ENCODE measurements at places on chromosomes 2 and 18.

GRCh38 chr2:165544897-165545296 lies 75.4 kb downstream of the CSRNP3 start:
- no peak for DNase-seq

GRCh38 chr2:67446491-67446911 lies 49.4 kb downstream of the ETAA1 start:
- no peak for DNase-seq

- DNase-seq = no peak
Measured at GRCh38 chr18:32607816-32608215, 137.1 kb upstream of the GAREM1 start.

DNA sequence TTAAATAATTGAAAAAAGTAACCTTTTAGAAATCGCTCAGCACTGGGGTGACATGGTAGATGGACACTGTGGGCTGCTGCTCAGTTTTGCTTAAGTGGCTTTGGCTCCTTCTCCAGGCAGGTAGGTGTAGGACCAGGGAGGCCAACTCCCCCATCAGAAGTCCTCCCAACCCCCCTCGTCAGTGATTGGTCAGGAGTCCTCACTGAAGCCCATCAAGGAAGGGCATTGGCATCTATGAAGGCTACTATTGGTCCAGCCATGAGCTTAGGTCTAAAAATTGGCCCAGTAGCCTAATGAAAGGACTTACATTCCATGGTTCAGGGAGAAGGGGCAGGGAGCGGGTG lies 34.7 kb downstream of the ST3GAL5 start:
- DNase-seq = no peak

- no peak for DNase-seq
Measured at GRCh38 chr2:85505551-85506238, 33.3 kb upstream of the MAT2A start.

GRCh38 chr2:47288864-47289263 lies 114.1 kb upstream of the MSH2 start:
- no peak for DNase-seq

GRCh38 chr18:50395093-50395492 lies 20.2 kb downstream of the SKA1 start:
- no peak for DNase-seq

- DNase-seq = no peak
Measured at GRCh38 chr2:188439986-188440385, 148.3 kb downstream of the GULP1 start.

GRCh38 chr18:47050468-47050867 lies 15.0 kb upstream of the ELOA2 start:
- no peak for DNase-seq

GRCh38 chr2:239561446-239562001 lies 160.7 kb upstream of the HDAC4 start:
- DNase-seq = no peak

DNA sequence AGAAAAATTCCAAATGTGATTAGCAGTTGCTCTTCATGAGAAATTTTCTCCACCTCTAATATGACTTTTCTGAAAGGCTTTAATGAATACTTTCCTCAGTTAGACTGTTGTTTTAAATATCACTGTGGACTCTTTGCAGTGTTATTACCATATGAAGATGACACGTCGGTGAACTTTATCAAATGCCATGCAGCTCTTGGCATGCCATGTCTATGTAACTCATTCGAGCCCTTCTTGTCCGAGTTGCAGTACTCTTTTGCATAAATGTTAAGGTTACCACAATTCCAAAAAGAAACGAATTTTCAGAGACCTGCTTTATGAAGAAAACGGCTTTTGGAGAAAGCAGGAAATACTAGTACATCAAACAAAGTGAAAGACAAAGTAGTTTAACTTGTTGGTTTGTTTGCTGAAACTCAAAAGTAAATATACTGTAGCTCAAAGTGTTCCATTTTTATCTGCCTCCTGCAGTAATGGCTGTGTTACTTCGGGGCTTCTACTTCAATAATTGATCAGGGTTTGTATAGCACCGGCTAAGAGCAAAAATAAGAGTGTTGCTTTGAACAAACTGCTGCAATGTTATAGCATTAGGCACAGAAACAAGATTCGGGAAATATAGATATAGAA lies 204.1 kb downstream of the ARHGAP15 start:
- no peak for DNase-seq

- no peak for DNase-seq
Measured at GRCh38 chr2:45284621-45284995, 275.4 kb upstream of the SIX2 start.

DNA sequence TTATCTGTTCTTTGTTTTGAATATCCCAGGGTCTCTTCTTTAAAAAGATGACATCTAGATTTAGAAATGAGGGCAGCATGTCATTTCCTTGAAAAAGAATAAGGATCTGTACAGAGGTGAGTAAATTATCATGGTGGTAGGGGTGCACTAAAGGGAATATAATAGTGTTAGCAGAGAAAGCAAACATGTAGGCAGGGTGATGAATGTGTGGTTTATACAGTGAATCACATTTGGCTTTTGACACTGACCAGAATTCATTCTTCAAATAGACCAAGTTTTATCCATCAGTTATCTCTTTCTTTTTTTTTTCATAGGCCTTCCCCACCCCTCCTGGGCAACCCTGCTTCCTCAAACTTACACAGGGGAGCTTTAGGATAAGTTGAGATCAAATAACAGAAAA lies 184.5 kb upstream of the LRP1B start:
- DNase-seq = no peak

GRCh38 chr2:240646900-240647502 lies 21.7 kb downstream of the GPR35 start:
- DNase-seq = no peak

GRCh38 chr2:34188464-34189303 lies 589.6 kb upstream of the FAM98A start:
- no peak for DNase-seq

DNA sequence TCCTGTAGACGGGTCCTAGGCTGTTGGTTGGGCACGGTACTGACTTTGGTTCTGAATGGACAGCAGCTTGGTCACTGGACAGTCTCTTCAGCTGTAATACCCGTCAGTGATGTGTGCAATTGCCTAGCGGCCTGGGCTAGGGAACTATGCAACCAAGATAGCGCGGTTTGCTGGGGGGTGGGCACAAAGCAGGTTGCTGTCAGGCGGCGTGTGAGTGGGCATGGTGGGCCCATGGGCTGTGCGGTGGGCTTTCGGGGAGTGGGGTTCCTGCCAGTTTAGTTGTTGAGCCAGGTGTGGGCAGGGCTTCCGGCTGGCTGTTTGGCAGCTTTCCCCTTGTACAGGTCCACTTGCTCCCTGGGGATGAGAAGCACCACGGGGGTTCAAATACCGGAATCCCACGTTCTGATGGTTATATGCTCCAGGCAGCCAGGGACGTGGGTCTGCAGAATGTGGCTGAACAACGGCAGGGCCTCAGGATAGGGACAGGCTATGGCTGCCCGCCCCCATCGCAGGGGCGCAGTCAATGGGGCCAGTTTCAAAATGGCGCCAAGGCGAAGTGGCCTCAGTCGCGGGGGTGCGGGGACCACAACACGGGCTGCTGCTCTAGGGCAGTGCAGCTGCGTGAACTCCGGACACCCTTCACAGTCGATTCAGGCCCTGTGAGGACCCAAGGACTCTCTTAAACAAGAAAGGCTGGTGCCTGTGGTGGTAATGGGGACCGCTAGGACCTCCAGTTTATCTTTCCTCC lies 407.5 kb upstream of the FIGN start:
- DNase-seq = no peak

DNA sequence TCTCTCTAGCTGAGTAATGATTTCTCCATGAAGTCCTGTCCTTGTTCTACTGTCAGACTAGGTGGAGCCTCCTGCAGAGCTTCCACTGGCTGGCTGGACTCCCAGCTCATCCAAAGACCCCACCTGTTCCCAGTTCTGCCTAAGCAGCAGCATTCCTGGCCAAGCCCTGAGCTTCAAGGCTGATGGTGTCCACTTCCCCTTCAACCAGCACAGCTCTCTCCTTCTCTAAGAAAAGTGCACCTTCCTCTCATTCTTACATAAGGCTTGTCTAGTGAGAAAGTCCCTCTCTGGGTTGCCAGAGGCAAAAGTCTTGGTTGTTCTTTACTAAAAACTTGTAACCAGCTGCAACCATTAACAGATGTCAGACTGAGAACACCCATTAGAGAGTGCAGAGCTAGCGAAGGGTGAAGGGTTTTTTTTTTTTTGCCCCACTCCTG lies 58.9 kb downstream of the CXCR4 start:
- no peak for DNase-seq

- DNase-seq = no peak
Measured at GRCh38 chr2:101545950-101546349, 71.0 kb upstream of the RFX8 start.

DNA sequence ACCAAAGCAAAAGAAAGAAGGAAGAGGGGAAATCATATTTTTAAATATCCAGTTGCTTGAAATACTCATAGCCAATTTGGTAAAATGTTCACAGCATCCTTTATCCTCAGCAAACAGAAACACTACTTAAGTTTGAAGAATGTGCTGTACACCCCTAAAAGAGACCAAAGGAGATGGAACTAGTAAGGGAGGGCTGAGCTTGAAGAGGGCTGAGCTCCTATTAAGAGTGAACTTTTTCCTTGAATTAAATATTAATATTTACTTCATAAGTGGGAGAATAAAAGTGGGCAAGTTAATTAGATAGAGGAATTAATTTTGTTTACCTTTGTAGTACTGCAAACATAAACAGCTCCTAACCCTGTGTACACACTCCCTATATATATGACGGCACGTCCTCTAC lies 7.0 kb downstream of the EVX2 start:
- DNase-seq = no peak

- DNase-seq = no peak
Measured at GRCh38 chr2:239295377-239296019, 105.3 kb downstream of the HDAC4 start.

DNA sequence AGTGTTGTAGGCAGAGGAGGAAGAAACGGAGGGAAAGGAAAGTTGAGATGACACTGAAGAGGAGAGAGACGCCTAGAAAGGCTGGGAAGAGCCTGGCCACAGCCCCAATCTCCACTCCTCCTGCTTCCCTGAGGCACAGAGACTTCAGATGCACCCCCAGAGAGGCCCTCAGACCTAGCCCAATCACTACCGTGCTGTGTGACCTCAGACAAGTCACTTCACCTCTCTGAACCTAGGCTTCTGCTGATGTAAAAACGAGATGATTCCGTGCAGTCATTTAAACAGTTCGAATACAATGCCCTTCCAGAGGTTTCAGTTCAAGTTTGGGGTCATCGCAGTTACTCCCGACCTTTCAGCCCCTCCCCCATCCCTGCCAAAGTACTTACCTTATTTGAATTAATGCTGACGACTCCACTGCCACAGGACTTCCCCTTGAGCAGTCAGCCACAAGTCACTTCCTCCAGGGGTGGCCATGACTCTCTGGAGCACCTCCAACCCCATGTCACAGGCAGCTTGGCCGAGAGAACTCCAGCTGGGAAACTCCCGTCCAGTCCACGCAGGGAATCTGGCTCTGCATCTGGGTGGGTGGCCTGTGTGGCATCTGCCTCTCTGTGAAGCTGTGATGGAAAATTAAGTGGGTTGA lies 105.2 kb upstream of the ID2 start:
- no peak for DNase-seq

- DNase-seq = no peak
Measured at GRCh38 chr2:38505779-38506178, 96.9 kb downstream of the HNRNPLL start.

DNA sequence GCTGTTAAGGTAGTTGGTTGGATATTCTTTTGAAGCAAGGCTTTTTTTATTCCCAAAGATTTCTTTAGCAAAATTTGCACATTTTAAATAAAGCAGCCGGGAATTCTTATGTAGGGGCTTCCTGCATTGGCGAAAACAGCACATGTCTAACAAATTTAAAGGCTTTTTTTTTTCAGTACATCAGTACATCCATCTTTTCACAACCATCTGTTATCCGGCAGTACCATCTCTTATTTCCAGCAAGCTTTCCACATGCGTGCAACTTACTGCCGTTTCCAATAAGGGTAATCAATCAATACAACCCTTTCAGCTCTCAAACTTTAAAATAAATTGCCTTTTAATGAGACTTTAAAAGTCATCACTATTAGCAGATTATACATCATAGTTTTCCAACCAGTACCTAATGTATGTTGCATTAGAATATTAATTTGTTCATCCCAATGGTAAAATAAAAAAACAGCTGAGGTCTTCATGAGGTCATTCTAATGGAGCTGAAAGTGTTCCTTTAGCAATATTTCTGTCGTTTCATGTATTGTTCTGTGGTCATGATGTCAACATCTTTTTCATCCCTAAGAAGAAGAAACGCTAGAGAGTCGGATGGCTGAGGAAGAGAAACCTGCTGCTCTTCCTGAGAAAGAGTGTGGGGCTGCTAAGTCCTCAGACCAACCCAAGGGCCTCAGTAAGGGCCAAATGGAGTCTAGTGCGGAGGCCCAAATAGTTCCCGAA lies 81.4 kb upstream of the UNC80 start:
- DNase-seq = no peak

DNA sequence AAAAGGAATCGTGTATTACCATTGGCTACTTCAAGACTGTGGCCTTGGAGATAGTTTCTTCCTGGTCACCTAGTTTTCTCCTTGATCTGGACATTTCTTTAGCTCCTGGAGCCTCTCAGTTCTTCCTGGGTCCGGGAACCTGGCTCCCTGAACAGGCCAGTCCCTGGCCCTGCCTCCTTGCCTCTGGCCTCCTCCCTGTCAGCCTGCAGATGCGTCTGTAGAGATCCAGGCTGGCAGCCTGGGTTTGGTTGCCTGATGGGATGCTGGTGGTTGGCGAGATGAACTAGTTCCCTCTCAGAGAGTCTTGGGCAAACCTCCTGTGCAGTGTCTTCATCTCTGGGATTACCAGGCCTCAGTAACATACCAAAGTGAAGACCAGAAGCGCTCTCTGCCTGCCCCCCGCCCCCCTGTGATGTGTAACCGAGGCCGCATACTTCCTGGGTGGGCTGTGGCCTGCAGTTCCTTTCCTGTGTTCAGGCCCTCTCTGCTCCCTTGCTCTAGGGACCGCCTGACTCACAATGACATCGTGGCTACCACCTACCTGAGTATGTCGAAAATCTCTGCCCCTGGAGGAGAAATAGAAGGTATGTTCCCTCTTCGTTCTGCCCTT lies 85.4 kb downstream of the DYSF start:
- DNase-seq = no peak

DNA sequence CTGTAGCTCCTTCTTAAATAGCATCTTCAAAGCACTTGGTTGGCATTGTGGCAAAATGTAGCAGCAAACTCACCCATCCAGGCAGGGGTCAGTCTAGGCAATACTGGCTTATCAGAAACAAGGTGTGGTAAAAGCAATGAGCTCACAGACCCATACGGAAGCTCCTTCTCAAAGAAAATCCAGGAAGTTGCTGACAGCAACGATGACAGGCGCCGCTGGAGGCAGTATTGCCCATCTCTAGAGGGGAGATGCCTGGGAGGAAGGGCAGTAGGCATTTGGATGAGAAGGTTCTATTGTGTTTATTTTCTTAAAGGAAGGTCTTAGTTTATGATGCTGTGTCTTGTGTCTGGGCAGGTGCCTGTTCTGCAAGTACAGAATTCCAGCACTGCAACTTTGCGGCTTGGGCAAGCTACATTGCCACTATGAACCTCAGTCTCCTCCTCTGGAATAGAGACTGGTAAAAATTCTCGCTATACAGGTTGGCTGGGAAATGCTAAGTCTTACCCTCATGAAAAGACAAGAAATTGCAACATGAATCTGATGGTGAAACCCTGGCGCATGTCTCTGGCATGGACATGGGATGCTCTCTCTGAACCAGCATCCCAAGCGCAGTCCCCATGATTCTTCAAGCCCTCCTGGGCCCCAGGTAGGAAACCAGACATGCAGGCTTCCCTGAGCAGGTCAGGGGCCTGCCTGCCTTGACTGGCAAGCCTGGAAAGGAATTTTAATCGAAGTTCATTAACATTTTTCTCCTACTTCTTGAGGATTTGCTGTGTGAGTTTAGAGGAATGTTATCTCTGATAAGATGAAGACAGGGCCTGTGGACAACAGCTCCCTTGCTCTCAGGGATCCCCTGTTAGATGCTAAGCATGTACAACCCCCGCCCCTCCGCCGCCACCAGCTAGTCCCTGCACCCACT lies 156.0 kb downstream of the TFCP2L1 start:
- DNase-seq = no peak

All from stimulated activated CD4-positive, alpha-beta T cell treated with anti-CD3 and anti-CD28 coated beads, Interleukin-1b, Interleukin-23, amount 100 ng/mL, for 1 hour (primary cell).